ENCODE measurements at places on chromosomes 7 and 10.

DNA sequence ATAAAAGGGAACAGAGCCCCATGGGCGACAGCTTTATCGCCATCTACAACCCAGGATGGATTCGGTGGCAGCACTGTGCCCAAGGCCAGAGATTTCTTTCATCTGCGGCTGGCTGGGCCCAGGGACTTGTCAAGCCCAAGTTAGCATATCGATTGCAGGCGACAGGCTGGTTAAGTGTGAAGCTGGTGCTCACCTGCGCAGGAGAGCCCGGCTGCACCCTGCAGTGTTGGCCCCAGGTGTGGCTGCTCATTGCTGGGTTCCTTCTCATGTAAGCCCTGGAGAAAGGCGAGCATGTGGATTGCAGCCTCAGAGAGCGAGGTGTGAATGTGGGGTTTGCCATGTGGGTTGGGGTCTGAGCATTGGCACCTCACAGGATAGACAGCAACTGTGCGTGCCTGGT, 40.6 kb upstream of the LRRC4 start:
- DNase-seq, result no peak

- DNase-seq, result no peak
These were observed 188.9 kb downstream of the LRMDA start for GRCh38 chr10:75620356-75620755.

DNA sequence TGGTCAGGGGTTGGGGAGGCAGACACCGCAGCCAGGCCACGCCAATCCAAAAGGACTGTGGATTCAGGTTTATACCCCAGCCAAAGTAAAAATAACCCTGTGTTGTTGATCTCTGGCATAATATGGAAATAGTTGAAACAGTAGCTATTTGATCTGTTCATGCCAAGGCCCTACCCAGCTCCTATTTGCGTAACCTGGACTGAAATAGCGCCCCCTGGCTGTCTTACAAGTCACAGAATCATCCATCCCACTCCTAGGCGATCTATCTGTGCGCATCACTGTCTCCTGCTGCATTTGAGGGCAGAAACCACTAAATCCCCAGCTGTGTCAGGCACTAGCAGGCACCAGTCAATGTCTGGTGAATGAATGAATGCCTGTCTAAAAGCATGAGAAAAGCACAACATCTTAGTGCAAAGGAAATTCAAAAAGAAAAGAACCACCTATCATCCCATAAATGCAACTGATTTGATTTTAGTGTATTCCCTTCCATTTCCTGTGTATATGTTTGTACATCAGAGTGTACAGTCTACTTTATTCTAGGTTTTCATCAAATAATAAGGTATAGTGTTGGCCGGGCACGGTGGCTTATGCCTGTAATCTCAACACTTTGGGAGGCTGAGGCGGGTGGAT, 160.0 kb downstream of the SLIT1 start:
- DNase-seq, result no peak

DNA sequence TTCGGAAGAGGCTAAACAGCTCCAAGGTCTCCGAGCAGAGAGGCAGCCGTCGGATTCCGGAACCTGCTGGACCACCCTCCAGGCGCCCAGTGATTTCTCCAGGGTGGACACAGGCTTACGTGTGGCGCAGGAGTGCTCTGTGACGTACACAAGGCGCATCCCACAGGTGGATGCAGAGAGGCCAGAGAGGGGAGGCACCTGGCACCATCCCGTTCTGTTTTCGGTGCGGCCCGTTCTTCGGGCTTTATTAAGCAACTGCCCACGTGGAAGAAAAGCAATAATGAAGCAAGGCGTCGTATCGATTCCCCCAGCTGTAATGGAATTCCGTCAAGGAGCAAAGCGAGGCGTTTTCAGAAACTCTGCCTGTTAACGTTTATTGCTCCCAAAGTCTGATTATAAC, 163.6 kb downstream of the PTPRN2 start:
- DNase-seq, result no peak

GRCh38 chr10:4196183-4196582, 411.2 kb upstream of the KLF6 start:
- DNase-seq, result no peak

DNA sequence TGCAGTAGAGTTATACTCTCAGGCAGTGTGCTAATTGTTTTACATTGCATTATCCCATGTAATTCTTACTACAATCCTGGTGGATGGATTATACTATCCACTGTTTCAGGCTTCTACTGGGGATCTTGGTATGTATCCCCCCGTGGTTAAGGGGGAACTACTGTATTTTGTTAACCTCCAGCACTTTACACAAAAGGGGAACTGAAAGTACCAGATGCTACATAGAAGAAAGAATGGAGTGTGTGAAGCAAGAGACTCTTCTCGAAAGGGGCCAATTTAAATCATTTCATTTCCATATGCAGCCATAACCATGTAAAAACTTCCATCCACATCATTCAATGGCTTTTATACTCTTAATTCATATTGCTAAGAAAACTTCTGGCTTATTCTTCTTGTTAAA, 69.4 kb downstream of the C1GALT1 start:
- DNase-seq, result no peak

- no peak for DNase-seq
These were observed 8.7 kb upstream of the SAMD9L start for GRCh38 chr7:93156884-93157283.

- DNase-seq, result peak; percentile 24
These were observed 51.4 kb upstream of the EGFR start for GRCh38 chr7:54967377-54967776.

DNA sequence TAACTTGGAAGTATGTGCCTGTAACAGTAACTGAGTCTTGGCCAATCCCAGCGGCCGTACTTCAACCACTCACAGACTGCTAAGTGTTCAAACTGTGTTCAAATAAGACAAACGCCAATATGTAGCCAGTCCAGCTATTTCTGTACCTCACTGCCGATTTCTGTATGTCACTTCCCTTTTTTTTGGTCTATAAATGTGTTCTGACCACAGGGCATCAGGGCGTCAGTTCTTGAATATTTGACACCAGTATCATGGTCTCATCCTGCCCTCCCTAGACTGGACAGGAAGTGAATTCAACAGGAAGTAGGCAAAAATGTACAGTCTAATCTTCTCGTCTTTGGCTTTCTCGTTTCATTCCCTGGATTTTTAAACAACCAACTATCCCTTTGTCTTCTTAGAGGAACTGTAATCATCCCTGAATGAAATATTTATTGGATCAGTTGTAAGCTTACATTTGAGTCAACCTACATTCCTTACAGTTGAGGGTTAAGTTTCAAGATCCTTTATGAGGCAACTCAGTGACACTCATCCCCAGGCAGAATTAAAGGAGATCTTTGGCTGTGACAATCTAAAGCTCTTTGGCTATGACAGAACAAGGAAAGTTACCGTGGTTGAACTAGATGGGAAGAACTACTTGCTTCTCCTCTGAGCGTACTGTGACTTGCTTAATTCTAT, 232.7 kb downstream of the NSUN6 start:
- DNase-seq, result no peak

DNA sequence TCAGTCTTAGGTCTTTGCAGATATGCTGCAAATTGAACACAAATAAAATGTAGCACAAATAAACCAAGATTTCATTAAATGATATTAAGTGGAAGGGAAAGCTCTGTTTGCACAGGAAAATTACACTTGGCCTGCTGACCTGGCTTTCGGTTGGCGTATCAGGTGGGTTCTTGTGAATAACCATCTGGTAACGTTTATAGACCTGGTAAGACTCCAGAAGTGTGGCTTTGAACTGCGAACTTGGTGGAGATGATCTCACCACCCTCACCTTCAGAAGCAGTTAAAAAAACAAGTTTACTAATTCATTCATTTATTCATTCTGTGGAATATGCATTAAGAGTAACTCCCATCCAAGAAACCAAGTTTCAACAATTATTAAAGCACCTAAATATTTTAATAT, 28.1 kb downstream of the ATE1 start:
- DNase-seq, result no peak

DNA sequence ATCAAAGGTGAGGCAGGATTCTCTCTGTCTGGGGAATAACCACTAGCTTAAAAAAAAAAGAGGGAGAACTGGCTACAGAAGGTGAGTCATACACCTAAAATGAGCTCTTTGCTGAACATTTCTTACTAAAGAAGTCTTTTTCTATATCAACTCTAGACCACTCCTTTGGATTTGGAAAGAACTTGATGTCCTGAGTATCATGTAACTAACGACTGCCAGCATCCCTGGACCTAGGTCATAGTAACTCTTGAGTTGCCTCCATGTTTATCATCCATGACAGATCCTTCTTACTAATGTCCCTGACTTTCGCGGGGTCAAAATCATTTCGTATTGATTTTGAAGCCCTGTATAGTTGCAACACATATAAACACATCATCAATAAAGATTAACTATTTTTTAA, 89.1 kb downstream of the CNOT4 start:
- no peak for DNase-seq

DNA sequence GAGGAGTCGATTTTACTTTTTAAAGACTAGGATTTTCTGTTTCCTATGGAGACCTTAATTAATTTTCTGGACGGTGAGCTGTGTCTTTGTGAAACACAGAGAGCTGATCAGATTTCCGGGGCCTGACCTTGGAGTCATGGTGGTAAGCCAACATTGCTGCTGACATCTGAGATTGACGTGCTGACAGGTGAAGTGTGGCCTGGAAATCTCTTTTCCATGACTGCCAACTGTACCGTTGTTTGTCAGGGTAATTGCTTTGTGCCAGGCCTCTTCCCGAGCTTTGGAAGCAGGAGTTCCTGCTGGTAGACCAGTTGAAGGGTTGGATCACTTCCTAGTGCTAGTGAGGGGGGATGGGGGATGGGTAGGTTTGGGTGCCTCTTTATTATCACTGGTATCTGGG, 71.2 kb downstream of the ADRA2A start:
- DNase-seq, result no peak

DNA sequence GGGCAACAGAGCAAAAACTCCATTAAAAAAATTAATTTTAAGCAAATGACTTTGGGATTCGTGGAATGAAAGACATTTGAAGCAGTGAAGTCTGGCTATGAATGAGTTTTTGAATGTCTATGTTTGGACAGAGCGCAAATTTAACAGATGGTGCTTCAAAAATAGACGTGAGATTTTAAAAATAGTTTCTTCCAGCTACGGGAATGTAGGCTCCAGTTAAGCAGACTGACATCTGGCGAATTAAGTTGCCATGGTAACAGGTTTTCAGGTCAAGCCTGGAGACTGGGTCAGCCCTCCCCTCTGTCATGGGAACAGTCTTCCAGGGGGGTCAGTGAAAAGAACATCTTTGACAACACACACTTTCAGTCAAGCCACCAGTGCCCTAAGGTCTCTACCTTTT, 62.0 kb downstream of the MYOF start:
- DNase-seq, result no peak

DNA sequence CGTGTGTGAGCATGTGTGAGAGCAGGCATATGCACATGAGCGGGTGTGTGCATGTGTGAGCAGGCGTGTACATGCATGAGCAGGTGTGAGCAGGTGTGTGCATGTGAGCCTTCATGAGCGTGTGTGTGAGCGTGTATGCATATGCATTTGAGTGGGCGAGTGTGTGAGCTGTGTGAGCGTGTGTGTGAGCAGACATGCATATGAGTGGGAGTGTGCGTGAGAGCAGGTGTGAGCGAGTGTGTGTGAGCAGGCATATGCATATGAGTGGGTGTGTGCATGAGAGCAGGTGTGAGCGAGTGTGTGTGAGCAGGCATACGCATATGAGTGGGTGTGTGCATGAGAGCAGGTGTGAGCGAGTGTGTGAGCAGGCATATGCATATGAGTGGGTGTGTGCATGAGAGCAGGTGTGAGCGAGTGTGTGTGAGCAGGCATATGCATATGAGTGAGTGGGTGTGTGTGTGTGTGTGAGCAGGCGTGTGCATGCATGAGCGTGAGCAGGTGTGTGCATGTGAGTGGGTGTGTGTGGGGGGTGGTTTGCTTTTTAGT, 30.7 kb downstream of the NKX6-2 start:
- no peak for DNase-seq

GRCh38 chr10:78542521-78542920, 508.9 kb downstream of the RPS24 start:
- DNase-seq, result no peak

- no peak for DNase-seq
These were observed 10.4 kb upstream of the SP8 start for GRCh38 chr7:20797042-20797461.

GRCh38 chr10:64394744-64395143, 873.5 kb downstream of the REEP3 start:
- DNase-seq, result no peak

DNA sequence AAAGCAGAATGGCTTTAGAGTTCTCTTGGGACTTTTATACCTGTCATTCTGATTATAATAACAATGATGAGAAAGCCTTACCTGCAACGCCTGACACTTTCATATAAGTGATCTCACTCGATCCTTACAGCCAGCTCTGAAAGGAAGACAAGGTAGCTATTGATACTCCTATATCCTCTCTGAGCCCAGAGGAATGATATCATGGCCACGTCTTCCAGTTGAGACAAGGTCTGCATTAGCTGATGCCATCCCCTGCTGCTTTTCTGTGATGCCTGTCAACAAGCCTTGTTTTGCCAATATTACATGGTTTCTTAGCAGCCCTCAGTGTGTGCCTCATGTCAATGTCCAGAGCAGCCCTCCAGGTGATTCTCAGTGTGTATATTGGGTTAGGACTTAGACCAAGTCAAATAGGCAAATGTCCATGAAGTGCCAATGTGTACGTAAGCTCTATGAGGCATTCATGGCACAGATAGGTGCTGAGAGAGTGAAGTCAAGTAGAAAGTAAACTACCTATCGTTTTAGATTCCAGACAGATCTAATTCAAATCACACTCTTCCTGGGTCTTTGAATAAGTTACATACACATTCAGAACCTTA, 405.9 kb downstream of the ADRA2A start:
- DNase-seq, result no peak

DNA sequence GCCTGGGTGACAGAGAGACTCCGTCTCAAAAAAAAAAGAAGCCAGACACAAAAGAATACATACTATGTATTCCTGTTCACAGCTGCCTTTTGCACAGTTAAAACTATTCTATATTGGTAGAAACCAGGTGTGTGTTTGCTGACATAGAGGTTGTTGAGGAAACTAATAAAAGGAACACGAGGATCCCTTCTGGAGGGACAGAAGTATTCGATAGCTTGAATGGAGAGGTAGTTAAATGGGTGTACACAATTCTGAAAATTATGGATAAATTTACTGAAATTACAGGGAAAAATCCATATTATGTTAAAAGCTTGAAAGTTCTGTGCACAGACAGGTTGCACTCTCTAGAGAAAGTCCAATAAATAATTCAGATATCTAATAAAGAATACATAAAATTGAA, 71.5 kb downstream of the CUBN start:
- DNase-seq, result no peak
